Mucosa of gallbladder (tissue), 1 donor: ENCODE measurements at places on chromosomes 7 and 10. TPM values are rescaled to one million over a fixed set of nuclear protein-coding genes. Genes with fewer than 3 reads are reported as not detected.

The TBATA gene
- not detected for total RNA-seq

The AZGP1 gene
- 104 TPM for total RNA-seq

The CYP2C9 gene
- 125 TPM for total RNA-seq

The GBX1 gene
- not detected for total RNA-seq
